ENCODE measurements at places on chromosomes 13 and 19. TPM values are rescaled to one million over a fixed set of nuclear protein-coding genes. Genes with fewer than 3 reads are reported as not detected.

PNKP gene
- polyA plus RNA-seq = 76.0 TPM

KRTDAP gene
- polyA plus RNA-seq = 1.4 TPM

- no peak for DNase-seq
Measured at GRCh38 chr13:102769679-102770078, 3.9 kb downstream of the TEX30 start.

DNA sequence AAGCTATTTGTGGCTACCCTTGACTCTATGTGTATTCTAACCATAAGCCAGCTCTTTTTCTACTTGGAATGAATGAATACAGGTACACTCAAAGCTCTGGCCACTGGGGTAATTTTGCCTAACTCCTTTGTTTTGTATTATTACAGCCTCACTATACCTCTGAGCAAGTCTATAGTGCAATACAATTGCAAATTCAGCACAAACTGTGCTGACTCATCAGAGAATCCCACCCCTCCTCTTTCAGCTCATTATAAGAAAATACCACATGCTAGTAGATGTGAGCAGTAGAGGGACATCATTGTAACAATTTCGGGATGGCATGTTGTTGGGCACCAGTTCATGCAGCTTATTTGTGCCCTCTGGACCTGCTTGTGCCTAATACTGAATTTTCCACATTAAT lies 1382.2 kb downstream of the SLITRK5 start:
- DNase-seq = no peak

- DNase-seq = no peak
Measured at GRCh38 chr19:29385191-29385795, 140.5 kb upstream of the VSTM2B start.

- DNase-seq = no peak
Measured at GRCh38 chr19:32387701-32388392, 17.7 kb upstream of the DPY19L3 start.
